ENCODE measurements at places on chromosomes 13 and 19.

DNA sequence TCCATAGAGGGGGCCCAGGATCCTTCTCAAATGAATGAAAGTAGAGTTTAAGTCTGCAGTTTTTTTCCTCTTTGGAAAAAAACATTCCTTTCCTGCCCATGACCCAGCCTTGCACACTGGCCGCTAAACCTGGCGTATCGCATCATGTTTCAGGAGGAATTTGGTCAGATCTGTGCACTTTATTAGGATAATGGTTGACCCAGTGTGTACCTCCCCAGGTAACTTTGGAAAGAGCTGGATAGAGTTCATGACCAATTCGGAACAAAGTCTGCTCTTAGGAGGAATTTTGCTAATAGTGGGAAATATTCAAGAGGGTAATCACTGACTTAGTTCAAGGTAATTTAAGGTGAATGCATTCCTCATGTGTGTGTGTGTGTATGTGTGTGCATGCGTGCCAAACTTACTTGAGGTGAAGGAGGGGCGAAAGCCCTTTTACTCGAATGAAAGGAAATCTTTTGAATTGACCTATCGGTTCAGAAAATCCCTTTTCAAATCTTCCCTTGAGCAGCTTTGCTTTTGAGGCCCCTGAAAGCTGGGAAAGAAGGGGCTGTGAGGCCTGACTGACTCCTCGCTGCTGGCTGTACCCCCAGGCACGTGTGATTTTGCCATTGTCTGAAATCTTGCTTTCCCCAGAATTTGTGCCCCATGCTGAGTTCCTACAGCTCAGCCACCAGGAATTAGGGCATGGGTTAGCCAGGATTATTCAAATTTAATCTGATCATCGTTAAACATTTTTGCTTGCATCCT, 46.3 kb downstream of the SIPA1L3 start:
- no peak for DNase-seq

GRCh38 chr19:31349160-31349881, at the start of gene TSHZ3:
Gene TSHZ3 (minus strand): TSS chr19:31349436. CDS start chr19:31349219, 217 bp downstream.
- peak; percentile 50 for DNase-seq

- no peak for DNase-seq
Measured at GRCh38 chr19:48680436-48681126, 7.8 kb upstream of the NTN5 start.

- peak; percentile 66 for DNase-seq
Measured at GRCh38 chr19:40592170-40592569, 9.0 kb upstream of the LTBP4 start.

DNA sequence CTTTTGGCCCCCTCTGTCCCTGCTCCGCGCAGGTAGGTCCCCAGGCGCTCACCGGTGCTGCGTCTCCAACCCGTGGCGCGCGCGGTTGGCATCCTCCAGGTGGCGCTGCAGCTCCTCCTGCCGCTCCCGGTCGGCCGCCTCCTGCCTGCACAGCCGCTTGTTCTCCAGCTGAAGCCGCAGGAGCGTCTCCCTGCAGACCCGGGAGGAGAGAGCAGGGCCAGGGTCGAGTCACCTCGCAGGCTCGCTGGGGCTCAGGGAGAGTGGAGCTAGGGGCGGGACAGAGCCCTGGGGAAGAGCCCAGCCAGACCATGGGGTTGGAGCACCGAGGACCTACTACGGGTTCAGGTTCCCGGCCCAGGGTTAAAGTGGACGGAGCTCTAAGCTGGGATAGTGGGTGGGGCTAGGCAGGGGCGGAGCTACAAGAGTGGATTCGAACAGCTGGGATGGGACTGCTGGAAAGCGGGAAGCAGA, 9.3 kb downstream of the HOOK2 start:
- peak; percentile 75 for DNase-seq

- DNase-seq: no peak
Measured at GRCh38 chr13:99922631-99923404, 48.7 kb downstream of the ZIC5 start.

Measured in activated CD4-positive, alpha-beta T cell treated with anti-CD3 and anti-CD28 coated beads, Interleukin-10, Interleukin-2, amounts not matched to agents 100 ng/mL and 50 ng/mL, durations not matched to agents 16 hours and 8 hours (primary cell).